CD4-positive, alpha-beta T cell treated with Interleukin-21 for 1 hour (primary cell): ENCODE measurements at places on chromosomes 5 and 9.
A peak's percentile ranks its signal among the peaks of the same experiment; 100 is the strongest.

DNA sequence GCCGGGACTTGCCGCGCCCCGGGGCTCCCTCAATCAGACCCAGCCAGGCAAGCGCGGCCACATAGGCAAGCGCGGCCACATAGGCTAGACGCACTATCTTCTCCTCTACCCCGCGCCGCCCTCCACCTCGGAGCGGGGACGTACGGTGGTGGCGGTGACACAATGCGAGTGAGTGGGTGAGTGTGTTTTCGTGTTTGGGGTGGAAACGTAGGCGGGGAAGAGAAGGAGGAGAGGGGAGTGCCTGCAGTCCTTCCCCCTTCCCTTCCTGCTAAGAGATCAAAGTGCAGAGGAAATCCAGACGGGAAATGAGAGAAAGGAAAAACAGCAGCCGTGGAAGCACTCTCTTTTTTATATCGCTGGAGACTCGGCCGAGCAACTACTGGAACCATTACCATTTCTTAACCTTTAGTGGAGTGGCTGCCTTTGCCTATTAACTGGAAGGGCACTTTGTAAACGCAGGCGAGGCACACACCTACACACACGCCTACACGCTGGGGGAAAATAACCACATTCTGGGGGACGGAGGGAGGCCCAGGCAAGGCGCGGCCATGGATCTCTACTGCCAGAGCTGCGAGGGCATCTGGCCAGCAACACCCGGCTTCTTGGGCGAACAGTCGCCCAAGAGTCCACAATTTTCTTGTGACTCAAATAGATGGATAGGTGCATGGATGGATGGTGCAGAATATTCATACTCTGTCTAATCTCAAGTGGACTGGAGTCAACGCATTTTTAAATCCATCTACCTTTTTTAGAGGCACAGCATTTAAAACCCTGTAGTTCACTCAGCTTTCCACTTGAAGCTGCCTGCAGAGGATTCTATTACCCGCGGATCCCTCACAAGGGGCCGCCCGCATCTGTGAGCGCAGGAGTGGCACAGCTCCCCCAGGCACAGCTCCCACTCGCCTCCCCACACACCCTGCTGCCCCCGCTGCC, 2.1 kb downstream of the EDIL3 start:
- no peak for DNase-seq

DNA sequence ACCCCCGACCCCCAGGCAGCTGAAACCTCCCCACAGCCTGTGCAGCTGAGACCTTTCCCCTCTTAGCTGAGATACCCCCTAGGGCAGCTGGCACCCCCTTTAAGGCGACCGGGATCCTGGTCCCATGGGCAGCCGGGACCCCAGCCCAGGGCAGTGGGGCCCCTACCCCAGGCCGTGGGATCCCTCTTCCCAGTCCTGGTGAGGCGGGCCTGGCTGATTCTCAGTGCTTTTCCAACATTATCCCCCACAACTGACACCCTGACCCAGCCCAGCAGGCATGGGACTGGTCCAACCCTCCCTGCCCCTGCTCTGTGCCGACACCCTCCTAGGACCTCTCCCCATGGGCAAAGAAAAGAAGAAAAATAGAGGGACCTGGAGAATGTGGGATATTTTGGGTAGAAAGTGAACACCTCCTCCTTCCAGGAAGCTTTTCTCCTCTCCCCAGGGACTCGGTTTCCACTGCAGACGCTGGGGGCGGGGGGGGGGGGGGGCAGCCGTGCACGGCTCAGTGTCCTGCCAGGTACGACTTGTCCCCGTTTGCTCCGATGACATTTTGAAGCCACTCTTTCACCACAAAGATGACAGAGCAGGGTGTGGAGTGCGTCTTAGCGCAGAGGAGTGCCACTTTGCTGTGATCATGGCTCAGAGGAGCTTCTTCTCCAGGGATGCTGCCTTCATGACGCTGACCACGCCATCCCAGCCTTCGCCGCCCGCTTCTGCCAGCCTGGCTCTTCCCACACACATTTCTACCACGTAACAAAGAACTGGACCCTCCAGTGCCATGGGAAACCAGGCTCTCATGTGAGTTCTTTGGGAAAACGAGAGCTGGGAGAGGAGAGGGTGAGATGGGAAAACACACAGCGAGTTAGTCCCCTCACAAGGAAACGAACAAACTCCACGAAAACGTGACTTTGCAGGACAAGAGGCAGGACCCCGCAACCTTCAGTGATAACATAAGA, 47.5 kb downstream of the MRPL36 start:
- no peak for DNase-seq

- DNase-seq, result no peak
Measured at GRCh38 chr9:85971731-85972130, 30.8 kb downstream of the NAA35 start.

GRCh38 chr5:90421136-90421535, 11.6 kb upstream of the CETN3 start:
- DNase-seq, result no peak

DNA sequence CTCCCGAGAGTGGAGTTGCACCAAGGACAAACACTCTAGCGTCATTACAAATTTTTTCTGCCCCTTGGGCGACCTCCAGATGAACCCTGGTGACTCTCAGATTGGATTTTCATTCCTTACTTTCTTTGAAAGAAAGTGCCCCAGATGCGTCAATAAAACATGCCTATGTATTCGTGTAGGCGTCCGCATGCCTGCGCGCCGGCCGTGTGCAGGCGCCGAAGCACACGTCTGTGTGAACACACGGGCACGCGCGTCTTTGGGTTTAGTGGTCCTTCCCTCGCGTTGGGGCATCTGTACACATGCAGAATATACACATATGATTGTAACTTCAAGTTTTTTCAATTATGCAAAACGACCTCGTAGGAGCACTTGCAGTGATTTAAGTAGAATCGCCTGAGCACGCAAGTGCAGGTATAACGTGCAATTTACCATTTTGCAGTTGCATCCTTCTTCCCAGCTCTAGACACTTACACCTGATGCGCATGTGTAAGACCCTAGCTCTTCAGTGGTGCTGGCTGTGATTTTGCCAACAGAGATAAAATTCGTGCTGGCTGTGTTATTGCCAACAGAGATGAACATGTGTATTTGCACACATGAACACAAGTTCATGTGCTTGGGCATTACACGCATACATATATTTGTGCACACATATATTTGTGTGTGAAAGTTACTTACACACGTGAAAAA, 1.9 kb upstream of the LHX2 start:
- DNase-seq, result no peak

DNA sequence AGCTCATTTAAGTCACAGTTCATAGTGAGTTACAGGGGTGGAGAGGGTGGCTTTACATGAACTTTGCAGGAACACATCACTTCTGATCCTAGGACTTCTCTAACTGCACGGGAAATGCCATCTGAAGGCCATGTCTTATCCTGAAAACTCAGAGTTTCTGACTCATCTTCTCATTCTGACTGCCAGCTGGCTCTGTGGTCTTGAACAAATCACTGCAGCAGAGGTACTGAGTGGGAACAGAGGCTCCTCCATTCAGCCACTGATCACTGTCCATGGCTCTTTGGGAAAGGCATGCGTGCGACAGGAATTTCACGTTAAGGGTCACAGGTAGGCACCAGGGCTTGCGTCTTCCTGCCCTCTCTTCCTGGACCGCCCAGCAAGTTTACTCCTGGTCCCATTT, 114.6 kb upstream of the LRRTM2 start:
- no peak for DNase-seq

GRCh38 chr9:347667-348292, 133.1 kb downstream of the DOCK8 start:
- no peak for DNase-seq

GRCh38 chr5:147372191-147372590, 137.4 kb downstream of the STK32A start:
- DNase-seq, result no peak

DNA sequence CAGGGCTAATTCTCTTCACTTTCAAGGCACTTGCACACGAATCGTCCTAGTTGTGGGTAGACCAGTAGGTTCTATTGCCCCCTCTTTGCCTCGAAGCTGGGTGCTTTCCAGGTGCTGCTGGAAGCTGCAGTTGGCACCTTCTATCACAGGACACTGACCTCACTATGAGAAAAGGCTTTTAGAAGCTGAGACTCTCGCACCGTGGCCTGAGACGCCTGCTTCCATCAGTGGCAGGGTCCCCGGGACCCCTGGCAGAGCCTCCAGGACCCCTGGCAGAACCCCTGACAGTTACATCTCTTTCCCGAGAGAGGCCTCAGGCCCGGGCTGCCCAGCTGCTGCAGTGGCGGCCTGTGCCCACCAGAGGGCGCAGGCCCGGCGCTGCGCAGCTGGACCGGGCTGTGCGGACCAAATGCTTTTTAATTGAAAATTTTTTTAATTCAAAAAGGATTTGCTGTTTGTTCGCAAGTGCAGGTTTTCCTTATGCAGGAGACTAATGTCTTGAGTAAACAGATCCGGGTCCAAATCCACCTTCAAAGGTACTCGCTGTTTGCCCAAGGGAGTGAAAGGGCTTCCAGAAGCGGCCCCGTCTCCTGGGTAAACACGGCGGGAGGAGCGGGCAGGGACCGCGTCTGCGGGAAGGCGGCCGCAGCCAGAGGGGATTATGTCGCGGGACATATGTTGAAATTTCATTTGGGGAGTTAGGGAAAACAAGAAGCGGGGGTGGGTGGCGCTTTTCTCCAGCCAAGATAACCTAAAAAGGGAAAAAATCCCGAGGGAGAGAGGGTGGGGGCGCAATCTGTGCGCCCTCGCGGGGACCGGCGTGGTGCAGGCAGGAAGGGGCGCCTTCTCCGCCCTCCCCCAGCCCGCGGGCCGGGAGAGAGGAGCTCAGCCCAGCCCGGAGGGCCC, 114.5 kb upstream of the LMX1B start:
- DNase-seq, result peak; percentile 47

- no peak for DNase-seq
Measured at GRCh38 chr5:104977529-104977928, 1414.9 kb upstream of the NUDT12 start.

DNA sequence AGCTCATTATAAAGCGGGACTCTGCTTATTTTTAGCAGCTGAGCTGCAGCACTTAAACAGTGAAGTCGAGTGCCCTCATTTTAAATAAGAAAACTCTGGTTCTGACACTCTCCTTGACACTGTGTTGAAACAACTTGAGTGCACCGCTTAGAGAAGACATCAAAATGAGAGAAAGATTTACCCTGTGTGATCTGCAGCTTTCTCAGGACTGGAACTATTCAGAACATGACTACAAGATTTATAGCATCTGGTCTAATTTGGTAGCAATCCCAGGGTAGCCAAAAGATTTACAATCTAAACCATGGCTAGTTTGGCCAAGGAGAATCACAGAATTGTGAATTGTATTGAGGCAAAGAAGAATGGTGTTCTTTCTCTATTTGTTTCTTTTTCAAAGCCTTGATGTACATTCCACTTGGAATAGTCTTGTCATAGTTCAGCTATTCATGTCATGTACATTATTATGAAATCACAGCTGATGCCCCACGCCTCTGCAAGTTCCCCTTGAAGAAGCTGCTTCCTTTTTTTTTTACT, 38.7 kb downstream of the PLEKHG4B start:
- DNase-seq, result no peak

DNA sequence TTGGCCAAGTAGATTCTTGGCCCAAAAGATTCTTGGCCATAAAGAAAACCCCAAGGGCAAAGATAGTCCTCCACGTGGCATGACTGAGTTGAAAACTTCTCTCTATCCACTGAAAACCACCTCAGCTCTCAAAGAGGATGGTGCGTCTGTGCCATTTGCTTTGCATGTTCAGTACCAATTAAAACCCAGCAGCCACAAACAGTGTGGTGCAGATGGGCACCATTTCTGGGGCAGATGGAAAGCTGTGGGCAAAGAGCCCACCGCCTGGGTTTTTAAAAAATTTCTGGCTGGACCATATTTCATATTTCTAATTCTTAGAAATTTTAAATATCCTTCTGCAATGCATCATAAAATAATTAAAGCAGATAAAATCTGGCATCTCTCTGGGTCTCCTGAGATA, 84.5 kb upstream of the PUM3 start:
- no peak for DNase-seq
